ENCODE measurements at places on chromosomes 2 and 18.

DNA sequence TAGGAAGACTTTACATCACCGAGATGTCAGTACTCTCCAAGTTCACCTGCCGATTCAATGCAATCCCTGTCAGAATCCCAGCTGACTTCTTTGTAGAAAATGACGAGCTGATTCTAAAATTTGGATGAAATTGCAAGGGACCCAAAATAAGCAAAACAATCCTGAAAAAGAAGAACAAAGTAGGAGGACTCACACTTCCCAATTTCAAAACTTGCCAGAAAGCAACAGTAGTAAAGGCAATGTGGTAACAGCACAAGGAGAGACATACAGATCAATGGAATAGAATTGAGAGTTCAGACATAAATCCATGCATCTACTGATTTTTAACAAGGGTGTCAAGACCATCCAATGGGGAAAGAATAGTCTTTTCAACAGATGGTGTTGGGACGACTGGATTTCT lies 52.2 kb downstream of the SMAD7 start:
- no peak for DNase-seq

DNA sequence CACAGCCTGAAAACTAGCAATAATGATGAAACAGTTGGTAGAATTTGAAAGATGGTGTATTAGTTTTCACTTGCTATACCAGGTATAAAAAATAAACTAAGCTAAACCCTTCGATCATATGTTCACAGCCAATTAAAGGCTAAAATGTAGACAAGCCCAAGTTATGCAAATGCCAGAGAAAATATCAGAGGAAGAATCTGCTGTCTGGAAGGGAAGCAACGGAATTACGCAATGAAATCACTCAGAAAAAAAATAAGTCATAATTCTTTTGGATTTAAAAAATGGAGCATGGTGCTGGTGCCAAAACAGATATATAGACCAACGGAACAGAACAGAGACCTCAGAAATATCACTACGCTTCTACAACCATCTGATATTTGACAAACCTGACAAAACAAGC lies 108.3 kb downstream of the ARL4C start:
- peak; percentile 22 for DNase-seq

DNA sequence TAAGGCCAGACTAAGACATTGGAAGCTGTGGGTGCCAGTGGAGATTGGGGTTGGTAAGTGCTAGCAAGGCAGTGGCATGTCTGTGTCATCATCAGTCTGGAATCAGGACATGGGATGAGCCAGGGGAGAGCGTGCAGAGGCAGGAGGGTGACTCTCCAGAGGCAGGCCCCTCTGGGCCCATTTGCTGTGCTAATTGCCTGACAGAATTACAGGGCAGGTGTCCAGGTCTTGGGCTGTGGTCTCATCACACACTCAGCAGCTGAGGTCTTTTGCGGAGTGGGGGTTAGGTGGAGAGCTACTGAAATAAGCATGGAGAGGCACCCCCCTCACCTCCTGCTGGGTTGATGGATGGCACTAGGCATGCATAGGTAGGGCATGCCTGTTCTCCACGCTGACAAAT lies 57.4 kb downstream of the CELF4 start:
- DNase-seq = no peak

DNA sequence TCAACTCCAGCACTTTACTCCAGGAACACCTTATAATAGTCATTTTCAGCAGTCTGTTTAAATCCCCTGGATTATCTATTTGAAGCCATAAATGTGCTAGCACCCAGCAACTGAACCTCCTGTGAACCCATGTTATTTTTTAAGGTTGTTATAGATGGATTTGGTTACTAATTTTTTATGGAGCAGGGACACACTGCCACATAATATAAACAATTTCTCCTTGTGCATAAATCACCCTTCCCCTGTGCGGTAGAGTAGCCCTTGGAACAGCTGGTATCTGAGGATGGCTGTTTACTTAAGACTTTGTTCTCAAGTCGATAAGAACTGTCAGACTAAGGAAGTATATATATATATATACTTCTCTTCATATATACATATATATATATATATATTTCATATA lies 367.4 kb downstream of the EPHA4 start:
- no peak for DNase-seq

Data from fibroblast of skin of right biceps (primary cell).